ENCODE measurements at places on chromosomes 16 and 17. TPM values are rescaled to one million over a fixed set of nuclear protein-coding genes. Genes with fewer than 3 reads are reported as not detected.

DNA sequence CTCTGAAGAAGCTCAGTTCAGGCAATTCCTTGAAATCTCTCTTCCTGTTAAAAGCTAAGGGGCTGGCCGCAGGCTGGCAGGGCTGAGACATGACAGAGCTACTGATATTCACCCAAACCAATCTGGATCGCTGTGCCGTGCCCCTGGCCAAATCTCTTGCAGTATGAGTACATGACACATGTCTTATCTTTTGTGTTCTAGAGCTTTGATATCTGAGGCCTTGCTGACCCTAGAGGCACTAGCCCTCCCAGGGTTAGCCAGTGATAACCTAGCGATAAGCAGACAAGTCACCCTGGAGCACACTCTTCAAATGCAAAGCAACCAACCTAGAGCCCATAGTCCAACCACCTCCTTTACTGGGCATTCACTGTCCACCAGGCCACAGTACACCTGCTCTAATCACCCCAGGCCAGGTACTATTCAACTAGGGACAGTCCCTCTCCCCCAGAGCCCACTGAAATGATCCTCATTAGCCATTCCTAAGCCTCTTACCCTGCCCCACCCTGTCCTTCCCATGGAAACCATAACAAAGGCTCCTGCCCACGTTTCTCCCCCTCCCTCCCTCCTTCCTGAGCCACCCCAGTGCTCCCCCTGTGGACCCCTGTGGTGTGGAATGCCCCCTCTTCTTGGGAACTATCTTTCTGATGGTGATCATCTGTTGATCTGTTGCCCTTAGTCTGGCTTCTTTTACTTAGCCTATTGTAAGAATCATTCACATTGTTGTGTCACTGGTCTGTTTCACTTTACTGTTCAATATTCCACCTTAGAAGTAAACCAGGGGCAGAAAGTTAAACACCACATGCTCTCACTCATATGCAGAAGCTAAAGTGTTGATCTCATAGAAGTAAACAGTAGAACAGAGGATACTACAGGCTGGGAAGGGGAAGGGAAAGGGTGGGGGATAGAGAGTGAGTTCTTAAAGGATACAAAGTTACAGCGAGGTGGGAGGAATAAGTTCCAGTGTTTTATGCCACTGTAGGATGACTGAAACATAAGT, 52.5 kb downstream of the TEKT5 start:
- DNase-seq = no peak

DNA sequence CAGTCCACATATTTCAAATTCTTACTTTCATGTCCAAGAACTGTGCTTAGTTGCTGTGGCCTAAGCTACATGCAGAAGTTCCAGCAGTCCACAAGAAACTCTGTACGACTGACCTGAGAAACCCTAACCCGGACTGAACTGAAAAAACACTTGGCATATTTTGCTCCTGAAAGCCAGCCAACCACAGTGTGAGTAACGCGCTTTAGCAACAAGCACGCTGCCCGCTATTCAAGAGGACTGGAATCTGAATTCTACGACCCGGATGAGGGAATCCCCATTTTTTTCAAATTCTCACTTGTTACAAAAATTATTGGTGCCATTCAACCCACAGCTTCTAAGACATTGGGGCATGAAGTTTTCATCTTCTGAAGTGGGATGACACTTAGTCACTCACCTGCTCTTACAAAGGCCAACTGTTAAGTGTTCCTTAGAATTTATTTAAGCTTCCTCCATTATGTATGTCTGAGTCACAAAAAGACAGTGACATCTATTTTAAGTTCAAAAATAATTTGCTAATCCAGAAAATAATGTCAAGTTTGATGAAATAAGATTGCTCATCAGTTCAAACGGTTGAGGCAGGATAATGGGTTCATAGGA, 78.7 kb downstream of the CDYL2 start:
- no peak for DNase-seq

Gene C16orf90
- polyA plus RNA-seq = not detected

DNA sequence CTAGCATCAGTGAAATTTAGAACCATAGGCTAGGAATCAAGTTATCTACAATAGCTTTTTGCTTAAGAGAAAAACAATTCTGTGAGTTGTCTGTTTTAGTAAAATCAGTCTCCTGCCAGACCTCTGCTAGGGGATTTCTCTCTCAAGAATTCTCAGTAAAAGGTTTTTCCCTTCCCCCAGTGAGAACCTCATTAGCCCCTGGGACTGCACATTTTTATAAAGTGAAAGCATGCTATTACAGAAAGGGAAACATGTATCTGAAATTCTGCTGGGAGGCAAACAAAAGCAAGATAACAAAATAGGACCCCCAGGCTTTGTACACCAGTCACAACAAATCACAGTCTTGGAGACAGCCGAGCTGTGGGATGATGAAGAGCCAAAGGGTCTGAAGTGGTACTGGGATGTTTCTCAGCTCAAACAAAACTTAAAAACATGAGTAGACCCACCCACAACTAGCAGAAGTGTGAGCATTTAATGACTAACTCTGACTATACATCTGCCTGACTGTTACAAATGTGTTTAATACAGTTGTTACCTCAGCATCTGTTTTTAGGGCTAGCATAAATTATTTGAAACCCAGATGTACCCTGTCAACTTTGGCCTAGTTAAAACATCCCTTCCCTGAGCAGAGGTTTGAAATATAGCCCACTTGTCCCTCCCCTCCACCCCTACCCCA, 20.0 kb upstream of the GLG1 start:
- no peak for DNase-seq

DNA sequence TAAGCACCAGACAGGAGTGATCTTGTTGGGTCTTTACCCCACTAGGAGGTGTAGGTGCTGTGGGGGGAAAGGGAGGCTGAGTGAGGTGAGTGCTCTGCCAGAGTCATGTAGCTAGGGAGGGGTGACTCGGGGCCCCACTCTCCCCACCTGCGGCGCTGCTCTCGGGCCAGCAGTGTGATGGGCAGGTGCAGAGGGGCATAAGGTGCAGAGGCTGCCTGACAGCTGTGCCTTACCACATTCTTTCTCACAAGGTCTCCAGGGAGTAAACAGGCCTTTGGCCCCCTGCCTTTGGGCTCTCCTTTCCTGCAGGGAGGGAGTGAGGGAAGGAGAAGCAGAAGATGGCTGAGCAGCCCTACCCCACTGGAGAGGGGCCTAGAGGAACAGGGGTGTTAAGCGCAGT, 4.5 kb upstream of the CNP start:
- DNase-seq = no peak

GRCh38 chr16:559021-559380, 1.2 kb upstream of the PRR35 start:
- no peak for DNase-seq

DNA sequence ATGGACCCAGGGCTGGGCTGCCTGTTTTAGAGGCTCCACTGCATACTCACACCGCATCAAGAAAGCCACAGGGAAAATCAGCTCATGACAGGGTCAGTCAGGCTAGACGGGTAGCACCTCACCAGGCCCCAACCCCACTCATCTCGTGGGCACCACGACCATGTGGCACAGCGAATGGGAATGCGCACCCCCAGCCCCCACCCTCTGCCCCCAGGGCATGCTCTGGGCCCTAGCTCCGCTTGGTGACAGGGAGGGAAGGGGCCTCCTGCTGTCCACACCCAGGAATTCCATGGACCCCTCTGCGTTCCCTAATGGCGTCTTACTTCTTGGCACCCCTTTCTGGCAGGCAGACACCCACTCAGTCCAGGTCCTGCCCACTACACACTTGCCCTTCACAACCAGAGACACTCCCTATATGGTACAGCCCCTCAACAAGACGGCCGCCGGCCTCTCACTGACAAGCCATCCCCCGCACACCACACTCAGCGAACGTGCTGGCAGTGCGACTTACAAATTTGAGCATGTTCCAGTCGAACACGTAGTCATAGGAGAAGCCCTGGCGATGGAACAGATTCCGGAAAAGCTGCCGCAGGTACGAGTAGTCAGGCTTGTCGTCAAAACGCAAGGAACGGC, 22.1 kb downstream of the SLC16A3 start:
- DNase-seq = no peak

GRCh38 chr16:56634715-56635440, 2.4 kb downstream of the MT1M start:
- no peak for DNase-seq

Gene SLC6A2
- polyA plus RNA-seq = 0.08 TPM

Gene SPAG5
- 88.8 TPM for polyA plus RNA-seq

GRCh38 chr17:81267390-81268067, 27.6 kb downstream of the SLC38A10 start:
- DNase-seq = no peak

DNA sequence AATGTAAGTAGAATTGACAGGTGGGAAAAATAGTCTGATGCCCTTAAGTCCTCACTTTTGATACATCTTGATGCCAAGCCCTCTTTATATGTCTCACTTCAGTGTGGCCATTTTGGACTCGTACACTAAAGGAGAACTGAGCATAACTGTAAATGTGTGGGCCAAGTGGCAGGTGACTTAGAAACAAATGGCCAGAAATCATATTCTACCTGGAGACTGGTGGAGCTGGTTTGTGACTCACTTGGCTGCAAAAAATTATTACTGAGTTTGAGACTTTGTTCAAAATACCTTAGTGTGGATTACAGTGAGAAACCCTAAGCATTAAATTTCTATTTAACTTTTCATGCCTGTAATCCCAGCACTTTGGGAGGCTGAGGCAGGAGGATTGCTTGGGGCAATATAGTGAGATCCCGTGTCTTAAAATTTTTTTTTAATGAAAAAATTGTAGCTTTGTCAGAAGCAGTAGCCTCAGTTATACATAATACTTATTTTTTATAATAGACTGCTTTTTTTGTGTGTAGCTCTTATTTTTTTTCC, 5.0 kb downstream of the HAPSTR1 start:
- no peak for DNase-seq

DNA sequence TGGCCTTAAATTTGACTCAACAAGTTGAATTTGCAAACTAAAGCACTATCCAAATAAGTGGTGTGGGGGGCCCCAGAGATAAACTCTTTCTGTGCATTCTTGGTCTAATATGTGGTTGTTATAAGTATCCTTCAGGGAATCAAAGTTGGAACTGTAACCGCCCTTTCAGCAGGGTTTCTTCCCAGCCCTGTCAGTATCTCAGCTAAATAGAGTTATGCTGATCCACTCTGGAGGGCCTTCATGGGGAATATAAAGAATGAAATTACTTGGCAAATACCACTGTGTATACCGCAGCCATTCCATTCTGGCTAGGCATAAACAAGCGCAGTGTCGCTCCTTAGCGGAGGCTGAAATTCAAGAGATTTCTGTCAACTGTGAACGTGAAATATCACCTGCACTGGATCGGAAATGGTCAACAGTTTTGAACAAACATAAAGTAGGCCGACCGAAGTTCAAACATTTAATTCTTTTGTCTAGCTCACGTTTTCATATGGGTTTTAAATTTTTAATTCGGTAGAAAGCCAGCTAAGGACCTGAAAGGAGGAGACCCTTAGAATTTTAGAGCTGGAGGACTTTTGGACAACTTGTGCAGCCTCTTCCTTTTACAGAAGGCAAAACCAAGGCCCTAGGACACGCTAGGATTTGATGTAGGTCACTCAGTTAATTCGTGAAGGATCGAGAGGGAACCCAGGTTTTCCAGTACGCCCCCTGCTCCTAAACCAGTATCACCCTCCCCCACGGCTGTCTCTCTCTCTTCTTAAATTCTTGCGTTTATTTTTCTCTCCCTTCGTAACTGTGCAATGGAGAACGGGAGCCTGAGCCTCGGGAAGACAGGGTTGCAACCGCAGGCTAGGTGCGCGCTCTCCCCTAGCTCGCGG, 74.7 kb downstream of the CHD9 start:
- DNase-seq = peak; percentile 40

Gene TBC1D3C
- polyA plus RNA-seq = not detected

Gene HOXB1
- polyA plus RNA-seq = 0.38 TPM

DNA sequence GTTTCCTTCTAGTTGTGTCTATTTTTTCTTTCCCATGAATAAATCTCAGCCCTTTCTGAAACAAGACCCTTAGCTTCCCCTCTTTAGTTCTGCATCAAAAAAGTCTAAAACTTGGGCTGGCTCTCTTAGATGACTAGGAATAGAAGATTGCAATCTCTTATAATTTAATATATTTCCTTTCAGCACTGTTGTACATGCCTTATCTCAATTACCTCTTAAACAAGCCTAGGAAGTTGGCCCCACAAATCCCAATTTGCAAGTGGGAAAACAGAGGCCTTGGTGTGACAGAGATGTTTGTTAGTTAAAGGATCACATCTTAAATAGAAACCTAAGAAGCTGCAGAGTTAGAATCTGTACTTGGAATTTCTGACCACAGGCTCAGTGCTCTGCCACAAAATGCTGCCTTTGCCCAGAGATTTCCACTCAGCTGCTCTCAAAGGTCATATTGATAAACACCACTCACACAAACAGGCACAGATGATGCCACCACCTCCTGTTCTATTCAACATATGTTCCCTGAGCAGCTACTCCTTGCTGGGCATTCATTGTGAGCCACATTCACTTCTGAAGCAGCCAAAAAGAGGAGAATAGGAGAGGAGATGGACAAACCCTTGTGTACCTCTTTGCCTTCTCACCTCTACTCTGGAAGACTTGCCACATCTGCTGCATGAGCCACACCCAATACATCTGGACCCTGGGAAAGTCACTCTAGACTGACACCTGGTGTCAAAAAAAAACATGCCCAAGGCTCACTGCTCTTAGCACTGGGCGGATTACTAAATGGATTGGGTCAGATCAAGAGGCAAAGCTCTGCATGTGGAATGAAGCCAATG, 5.5 kb downstream of the CCDC182 start:
- DNase-seq = no peak

- no peak for DNase-seq
These were observed 37.5 kb upstream of the TOM1L1 start for GRCh38 chr17:54863176-54863575.

GRCh38 chr17:49707246-49707607, 537 bp downstream of the SLC35B1 start:
- DNase-seq = no peak

DNA sequence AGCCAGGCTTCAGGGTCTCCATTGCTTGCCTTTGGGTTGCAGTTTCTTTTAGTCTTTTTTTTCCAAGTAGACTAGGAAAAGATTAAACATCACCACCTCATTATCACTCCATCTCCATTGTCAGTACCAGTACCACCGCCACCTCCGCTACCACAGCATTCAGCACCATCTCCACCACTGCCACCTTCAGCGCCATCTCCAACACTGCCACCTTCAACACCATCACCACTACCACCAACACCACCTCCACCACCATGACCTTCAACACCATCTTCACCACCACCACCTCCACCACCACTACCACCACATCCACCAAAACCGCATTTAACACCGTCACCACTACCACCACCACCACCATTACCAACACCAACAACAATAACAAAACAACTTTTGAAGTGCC, 141.5 kb upstream of the MPHOSPH6 start:
- no peak for DNase-seq

GRCh38 chr16:89921131-89921701, 1.9 kb upstream of the TUBB3 start:
- no peak for DNase-seq
